Osteoblast (primary cell): ENCODE measurements at places on chromosomes 5 and 9. TPM values are rescaled to one million over a fixed set of nuclear protein-coding genes. Genes with fewer than 3 reads are reported as not detected.

Gene IL4
- total RNA-seq: not detected in 2 replicates

Gene S1PR3
- total RNA-seq: 2.7 and 3.3 TPM in 2 replicates

Gene SPATA31C1
- total RNA-seq: not detected in 2 replicates

Gene C7
- 0.36 and 0.88 TPM in 2 replicates for total RNA-seq

Gene GRM6
- not detected in 2 replicates for total RNA-seq

Gene SERINC5
- 94.3 and 96.3 TPM in 2 replicates for total RNA-seq
